ENCODE measurements at places on chromosomes 16 and 17.
A peak's percentile ranks its signal among the peaks of the same experiment; 100 is the strongest.

DNA sequence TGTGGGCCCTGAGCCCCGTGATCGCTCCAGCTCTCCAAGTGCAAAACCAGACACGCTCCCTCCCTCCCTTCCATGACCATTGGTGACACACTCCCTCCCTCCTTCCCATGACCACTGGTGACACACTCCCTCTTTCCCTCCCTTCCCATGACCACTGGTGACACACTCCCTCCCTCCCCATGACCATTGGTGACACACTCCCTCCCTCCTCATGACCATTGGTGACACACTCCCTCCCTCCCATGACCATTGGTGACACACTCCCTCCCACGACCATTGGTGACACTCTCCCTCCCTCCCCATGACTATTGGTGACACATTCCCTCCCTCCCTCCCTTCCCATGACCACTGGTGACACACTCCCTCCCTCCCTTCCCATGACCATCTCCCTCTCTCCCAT is 56.3 kb downstream of the LMF1 start:
- DNase-seq, result no peak

GRCh38 chr17:51997723-51998122 is 160.8 kb downstream of the CA10 start:
- DNase-seq, result no peak

- DNase-seq, result no peak
Observed at GRCh38 chr17:28812748-28813377, 29.7 kb downstream of the FAM222B start.

DNA sequence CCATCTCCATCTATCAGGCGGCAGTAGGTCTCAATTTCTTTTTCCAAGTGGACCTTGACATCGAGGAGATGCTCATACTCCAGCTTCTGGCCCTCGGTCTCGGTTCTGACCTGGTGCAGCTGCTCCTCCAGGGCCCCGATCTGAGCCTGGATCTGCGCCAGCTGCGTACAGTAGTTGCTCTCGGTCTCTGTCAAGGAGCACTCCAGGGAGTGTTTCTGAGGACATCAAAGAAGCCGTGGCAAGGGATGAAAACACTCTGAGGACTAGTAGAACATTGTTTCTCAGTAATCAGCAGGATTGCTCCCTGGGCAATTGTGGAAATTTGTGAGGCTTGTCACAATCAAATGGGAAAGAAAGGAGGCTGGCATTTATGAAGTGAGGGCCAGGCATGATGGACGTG is 5.9 kb downstream of the KRT28 start:
- no peak for DNase-seq

- no peak for DNase-seq
Observed at GRCh38 chr17:67509390-67510287, 132.6 kb downstream of the PITPNC1 start.

- no peak for DNase-seq
Observed at GRCh38 chr17:27840688-27841087, 40.4 kb upstream of the NOS2 start.

GRCh38 chr17:78947235-78948149 is 22.3 kb upstream of the TIMP2 start:
- no peak for DNase-seq

- no peak for DNase-seq
Observed at GRCh38 chr16:87968541-87968940, 17.3 kb downstream of the BANP start.

GRCh38 chr17:17783825-17784656 is 52.7 kb downstream of the SREBF1 start:
- no peak for DNase-seq

GRCh38 chr16:29148867-29149272 is 164.0 kb downstream of the LAT start:
- peak; percentile 70 for DNase-seq

- no peak for DNase-seq
Observed at GRCh38 chr16:54591816-54592246, 305.2 kb upstream of the IRX3 start.

DNA sequence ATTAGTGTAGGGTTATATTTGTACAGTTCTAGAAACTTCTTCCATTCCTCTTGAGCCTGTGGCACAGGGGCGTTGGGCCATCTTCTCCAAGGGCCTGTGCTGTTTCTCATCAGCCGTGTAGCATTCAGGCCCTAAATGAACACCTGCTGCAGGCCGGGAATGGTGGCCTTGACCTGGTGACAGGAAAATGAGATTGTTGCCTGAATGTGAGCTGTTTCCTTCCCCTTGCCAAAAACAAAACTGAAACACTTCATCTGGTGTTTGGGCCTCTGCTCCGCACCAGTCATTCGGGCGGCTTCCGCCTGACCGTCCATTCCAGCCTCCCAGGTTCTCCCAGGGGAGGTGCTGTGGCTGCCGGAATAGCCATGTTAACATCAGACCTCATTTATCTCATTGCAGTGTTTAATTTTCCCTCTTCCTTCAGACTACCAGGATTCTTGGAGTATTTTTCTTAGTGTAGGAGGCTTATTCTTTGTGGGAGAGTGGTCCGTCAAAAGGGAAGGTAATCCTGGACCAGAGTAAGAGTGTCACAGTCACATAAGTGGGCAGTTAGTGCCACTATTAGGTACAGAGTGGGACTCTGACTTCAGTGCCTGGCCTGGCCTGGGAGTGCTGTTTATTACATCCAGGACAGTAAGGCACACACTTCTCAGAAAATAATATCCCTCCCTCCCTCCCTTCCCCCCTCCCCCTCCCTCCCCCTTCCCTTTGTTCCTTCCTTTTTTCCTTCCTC is 61.9 kb downstream of the WWP2 start:
- no peak for DNase-seq

GRCh38 chr16:69934751-69935150 is 16.4 kb upstream of the CLEC18A start:
- no peak for DNase-seq
